ENCODE measurements at places on chromosomes 11 and 22. TPM values are rescaled to one million over a fixed set of nuclear protein-coding genes. Genes with fewer than 3 reads are reported as not detected.

The VSIG10L2 gene
- not detected for total RNA-seq

The APOL4 gene
- total RNA-seq: 3.6 TPM

The FRMD8 gene
- total RNA-seq: 25.3 TPM

- no peak overlapping the region for H3K4me3 ChIP-seq
- H3K27ac ChIP-seq: no peak overlapping the region
- no peaks in the 10 kb centered on the region for H3K36me3 ChIP-seq
- no peaks in the 10 kb centered on the region for H3K27me3 ChIP-seq
- DNase-seq: no peak
- no peaks in the 10 kb centered on the region for H3K4me1 ChIP-seq
Measured at GRCh38 chr11:123469089-123469488, 39.0 kb downstream of the GRAMD1B start.

GRCh38 chr11:2240834-2241233 is 29.6 kb downstream of the ASCL2 start:
- no peak overlapping the region for H3K4me3 ChIP-seq
- H3K27me3 ChIP-seq: no peaks in the 10 kb centered on the region
- H3K27ac ChIP-seq: no peak overlapping the region
- H3K4me1 ChIP-seq: no peaks in the 10 kb centered on the region
- no peaks in the 10 kb centered on the region for H3K36me3 ChIP-seq

DNA sequence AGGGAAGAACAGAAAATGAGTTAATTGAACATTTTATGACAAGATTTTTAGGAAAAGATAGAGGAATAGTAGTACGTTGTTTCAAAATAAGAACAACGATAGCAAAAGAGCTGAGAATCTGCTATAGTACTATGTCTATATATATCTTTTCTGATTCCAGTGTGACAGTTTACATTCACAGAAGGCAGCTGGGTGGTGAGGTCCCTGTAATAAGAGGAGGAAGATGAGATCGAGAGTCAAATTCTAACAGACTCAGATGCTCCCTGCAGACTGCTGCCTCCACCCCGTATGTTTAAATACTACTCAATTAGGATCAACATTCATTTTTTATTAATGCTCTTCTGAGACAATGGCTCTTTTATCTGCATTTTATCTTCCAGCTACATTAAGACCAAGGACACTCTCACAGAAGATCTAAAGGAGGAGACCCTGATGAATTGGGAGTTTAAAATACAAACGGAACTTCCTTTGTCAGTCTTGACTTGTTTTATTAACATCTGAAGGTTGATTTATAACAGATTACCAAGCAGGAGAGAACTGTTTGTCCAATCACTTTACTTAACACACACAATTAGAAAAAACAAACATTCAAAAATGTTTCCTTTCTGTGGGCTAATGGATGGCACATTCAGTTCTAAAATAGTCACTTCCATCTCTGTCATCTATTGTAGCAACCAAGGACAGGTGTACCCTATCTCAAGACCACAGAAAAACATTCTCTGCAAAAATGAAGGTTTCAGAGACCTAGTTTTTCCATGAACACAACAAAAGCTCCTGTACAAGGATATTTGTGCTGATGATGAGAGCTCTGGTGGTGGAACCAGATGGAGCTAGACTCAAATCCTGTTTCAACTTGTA is 240.2 kb downstream of the CADM1 start:
- no peaks in the 10 kb centered on the region for H3K4me1 ChIP-seq
- no peak for DNase-seq

DNA sequence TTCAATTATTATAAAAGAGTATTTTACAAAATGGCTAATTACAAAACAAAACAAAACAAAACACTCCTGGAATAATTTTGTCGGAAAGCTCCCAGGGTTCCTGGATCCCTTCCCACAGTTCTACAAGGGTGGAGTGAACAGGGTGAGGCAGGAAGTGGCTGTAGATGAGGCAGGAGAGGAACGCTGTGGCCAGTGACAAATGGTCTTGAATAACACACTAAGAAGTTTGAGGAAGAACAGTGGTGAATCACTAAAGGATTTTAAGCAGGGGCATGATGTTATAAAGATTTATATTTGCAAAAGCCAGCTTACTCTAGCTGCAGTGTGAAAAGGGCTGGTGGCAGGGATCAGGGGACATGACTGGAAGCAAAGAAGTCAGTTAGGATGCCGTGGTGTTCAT is 33.8 kb upstream of the APOA1 start:
- H3K4me1 ChIP-seq: no peaks in the 10 kb centered on the region
- H3K36me3 ChIP-seq: peaks cover 99% of the 10 kb centered on the region
- no peak overlapping the region for H3K4me3 ChIP-seq
- no peaks in the 10 kb centered on the region for H3K27me3 ChIP-seq
